Non-pigmented ciliary epithelial cell (primary cell): ENCODE measurements at places on chromosomes 5 and 9.

DNA sequence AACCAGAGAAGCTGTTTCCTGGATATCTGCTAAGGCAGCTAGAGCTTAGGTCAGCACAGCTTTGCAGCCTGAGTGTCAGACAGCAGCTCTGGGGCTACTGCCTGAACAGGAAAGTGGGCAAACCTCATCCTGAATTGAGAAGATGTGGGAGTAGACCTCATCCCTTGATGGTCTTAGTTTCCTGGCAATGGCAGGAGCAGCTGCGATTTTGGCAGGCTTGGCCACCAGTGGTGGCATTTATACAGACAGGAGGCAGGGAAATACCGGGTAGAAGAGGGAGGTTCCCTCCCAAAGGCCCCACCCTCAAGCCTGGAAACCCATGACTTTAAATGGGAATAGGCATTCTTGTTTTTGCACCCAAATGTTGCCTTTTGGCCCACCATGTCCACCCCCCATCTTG, 69.7 kb downstream of the LIX1 start:
- DNase-seq, result no peak

DNA sequence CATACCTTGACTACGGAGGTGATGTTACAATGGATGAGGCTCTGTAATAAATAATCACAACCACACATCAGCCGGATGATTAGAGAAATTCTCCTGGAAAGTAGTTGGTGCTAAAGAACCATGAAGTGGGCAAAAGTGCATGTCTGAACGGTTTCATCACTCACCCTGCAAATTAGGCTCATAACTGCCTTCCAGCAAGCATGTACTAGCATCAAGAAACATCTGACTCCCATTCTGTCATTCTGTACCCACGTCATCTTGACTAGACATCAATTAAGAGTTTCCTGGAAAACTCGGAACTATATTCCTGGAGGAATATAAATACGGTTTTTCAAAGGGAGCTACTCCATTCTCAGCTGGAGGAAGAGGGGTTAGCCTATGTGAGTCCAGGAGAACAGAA, 52.2 kb downstream of the HSD17B3 start:
- no peak for DNase-seq

GRCh38 chr5:17218353-17219005, 1.0 kb downstream of the BASP1 start:
- DNase-seq, result no peak

- DNase-seq, result no peak
These were observed 718.0 kb upstream of the CDH10 start for GRCh38 chr5:25362799-25363198.

DNA sequence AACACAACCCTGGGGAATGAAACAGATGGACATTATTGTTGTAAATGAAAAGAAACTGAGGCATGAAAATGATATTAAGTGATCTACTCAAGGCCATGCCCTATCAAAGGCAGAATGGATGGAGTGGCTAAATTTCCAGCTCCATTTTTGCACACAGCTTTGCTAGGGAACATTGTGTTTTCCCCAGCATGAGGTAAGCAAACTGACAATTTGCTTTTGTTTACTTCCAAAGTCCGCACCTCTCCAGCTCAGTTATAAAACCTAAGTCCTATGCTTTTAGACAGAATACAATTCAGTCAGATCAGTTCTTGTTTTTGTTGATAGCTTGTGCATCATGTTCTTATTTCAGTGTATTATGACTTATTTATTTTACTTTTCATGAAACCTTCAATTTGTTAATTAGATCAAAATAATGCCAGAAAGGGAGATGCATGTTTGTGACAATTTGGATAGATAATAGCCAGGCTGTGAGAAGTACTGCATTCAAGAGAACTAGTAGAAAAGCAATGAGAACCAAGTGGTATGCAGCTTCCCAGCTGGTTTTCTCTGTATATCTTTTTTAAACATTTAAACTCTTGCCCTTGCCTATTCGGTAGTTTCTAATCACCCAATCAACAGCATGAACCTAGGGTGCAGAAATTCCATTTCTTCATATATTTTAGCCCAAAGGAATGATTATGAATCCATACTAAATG, 380.8 kb downstream of the SPATA31D1 start:
- no peak for DNase-seq

- peak; percentile 1 for DNase-seq
These were observed 127.4 kb downstream of the BARX1 start for GRCh38 chr9:93827545-93828330.

- DNase-seq, result no peak
These were observed 45.8 kb upstream of the ENTREP1 start for GRCh38 chr9:69279084-69279731.

DNA sequence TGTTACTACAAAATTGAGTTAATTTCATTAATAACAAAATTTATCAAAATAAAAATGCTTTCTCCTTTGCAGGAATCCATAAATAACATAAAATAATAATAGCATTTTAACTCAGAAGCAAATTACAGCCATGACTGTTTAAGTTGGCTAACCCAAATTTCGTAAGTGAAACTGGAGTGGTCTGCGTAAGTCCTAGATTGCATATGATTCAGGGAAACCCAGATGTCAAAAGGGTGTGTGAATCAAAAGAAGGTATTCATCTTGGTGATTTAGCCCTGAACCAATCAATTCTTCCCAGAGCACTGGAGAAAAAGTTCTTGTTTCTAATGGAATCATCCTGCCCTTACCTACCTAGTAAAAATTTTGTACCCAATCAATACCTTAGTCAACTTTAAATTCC, 547.6 kb downstream of the RAB3C start:
- no peak for DNase-seq

DNA sequence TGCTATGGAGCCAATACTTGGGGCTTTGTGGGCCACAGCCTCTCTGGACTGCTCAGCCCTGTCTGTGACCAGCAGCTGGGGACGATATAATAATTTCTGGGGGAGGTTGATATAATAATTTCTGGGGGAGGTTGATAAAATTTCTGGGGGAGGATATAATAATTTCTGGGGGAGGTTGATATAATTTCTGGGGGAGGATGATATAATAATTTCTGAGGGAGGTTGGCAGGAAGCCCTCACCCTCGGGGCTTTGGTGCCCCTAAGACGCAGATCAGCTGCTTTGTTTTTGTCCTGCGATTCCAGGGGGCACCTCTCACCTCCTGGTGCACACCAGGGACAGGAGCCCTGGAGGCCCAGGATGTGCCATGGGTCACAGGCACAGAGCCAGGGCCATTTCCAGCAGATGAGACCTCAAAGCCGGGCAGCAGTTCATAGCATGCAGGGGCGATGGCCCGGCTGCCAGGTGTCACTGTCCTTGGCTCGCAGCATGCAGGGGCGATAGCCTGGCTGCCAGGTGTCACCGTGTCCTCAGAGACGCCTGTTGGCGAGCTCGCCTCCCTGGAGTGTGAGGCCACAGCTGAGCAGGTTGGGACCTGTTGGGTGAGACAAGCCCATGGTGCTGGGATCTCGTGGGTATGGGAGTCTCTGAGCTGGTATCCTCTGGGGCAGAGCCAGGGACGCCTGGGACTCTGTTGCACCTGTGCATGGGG, 3.8 kb upstream of the TOR4A start:
- no peak for DNase-seq

- no peak for DNase-seq
These were observed 377.7 kb downstream of the CYLC2 start for GRCh38 chr9:103372828-103373227.

DNA sequence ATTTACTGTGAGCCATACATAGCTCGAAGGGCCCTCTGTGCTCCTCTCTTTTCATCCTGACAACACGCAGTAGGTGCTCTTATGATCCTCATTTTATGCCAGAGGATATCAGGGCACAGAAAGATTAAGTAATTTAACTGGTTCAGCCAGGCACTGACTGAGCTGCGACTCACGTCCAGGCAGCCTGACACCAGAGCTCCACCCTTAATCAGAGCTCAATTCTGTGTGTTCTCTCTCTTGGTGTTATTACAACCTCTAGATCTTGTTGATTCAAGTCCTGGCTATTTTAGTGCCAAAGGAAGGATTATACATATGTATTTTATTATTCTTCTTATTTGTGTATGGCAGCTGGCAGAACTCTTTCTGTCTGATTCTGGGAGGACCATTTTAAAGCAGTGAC, 59.7 kb downstream of the OSMR start:
- no peak for DNase-seq

GRCh38 chr5:127673117-127673800, 24.4 kb downstream of the CTXN3 start:
- DNase-seq, result no peak

GRCh38 chr5:139517683-139518564, 35.4 kb upstream of the STING1 start:
- no peak for DNase-seq

GRCh38 chr9:83154821-83155220, 91.9 kb upstream of the RASEF start:
- DNase-seq, result peak; percentile 63

DNA sequence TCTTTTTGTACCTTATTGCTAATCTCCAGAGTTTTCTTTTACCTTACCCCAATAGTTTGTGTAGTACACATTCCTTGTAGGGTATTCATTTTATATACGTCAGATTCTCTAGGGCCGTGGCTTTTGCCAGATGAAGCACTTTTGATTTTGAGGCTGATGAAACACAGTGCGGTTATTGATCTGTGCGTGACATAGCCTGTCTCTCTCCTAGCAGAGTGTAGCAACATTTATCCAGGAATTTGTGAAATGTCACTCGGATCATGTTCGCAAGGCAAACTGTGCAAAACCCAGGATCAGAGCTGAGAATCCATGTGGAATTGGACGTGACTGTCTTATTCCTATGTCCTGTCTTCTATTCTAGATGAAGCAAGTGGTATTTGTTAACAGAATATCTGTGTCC, 142.0 kb upstream of the SH3GL2 start:
- DNase-seq, result no peak

- no peak for DNase-seq
These were observed 298.3 kb downstream of the CSNK1G3 start for GRCh38 chr5:123810253-123810652.

- no peak for DNase-seq
These were observed 70.1 kb upstream of the CCDC180 start for GRCh38 chr9:97237311-97237786.

- DNase-seq, result no peak
These were observed 3.3 kb downstream of the RASGRF2 start for GRCh38 chr5:80963521-80963895.

DNA sequence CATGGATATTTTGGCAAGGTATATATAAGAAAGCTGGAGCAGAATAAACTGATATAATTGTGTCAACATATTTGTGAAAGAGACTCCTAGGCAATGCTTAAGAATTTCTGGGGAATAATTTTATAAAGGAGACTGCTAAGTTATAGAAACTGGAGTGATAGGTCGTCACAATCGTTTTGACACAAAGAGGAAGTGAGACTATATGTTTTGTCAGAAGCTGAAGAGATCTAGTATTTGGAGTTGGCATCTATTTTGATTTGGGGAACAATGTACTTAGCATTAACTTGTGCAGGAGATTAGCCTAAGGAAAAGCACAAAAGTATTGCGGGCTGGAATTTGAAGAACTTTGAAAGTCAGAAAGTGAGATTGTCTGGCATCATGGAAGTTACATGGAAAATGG, 582.5 kb downstream of the TAF11L14 start:
- DNase-seq, result no peak

DNA sequence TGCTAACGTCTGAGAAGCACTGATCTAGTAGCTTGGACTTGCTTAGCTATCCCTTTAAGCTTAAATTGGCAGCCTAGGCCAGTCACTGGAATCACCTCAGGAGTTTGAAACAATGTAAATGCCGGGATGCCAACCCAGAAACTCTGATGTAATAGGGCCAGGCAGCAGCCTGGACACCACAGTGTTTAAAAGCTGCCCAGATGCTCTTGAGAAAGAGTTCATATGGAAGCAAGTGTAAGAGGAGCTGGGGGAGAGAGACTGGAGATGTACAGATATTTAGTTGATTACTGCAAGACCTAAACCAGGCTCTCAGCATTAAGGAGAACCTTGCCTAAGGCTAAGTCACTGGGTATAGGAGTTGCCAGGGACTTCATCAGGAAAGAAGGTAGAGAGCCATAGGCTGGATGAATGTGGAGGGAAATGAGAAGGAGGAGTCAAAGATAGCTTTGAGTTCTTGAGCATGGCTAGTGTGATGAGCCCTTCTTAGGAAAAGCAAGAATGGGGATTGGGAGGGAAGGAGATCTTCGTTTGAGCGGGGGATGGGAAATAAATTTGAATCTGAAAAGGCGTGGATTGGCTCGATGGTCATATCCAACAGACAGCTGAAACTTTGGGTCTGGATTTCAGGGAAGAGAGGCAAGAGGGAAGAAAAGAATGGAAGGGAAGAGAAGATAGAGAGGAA, 392.9 kb upstream of the WWC1 start:
- DNase-seq, result no peak

DNA sequence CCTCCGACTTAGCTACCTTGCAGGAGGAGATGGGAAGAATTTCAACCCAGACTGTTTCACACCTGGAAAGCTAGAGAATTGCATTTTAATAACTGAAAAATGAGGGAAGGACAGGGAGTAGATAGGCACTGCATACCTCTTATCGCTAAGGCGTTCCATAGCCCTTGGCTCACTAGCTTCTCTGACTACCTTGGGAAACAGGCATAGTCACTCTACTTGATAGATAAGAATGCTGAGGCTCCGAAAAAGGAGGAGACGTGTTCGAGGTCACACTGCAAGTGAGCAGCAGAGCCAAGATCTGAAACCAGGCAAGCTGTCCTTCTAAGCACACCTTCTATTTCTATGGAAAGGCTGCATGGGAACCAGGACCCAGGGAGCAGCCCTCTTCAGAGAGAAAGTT, 168.9 kb downstream of the CRB2 start:
- no peak for DNase-seq

GRCh38 chr5:158741296-158741695, 358.4 kb downstream of the EBF1 start:
- no peak for DNase-seq

GRCh38 chr9:106643211-106643930, 219.6 kb upstream of the ZNF462 start:
- no peak for DNase-seq

DNA sequence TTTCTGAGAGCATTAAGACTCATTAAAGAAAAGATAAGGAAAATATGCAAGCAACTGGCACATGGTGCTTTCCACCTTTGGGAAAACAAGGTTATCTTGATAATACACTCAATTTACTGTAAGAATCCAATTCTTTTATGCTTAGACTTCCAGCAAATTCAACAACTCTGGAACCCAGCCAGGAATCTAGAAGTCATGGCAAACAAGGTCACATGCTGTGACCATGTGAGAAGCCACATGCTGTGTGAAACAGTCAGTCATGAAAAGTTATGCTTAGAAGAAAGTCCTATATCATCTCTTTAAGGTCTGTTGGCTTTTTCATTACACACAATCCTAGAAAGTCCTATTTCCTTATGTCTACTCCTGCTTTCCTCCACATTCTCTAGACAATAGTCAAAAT, 581.8 kb upstream of the C9orf72 start:
- DNase-seq, result no peak

GRCh38 chr9:120756531-120756930, 36.7 kb downstream of the FBXW2 start:
- DNase-seq, result no peak
